ENCODE measurements at places on chromosomes 11 and 22.

DNA sequence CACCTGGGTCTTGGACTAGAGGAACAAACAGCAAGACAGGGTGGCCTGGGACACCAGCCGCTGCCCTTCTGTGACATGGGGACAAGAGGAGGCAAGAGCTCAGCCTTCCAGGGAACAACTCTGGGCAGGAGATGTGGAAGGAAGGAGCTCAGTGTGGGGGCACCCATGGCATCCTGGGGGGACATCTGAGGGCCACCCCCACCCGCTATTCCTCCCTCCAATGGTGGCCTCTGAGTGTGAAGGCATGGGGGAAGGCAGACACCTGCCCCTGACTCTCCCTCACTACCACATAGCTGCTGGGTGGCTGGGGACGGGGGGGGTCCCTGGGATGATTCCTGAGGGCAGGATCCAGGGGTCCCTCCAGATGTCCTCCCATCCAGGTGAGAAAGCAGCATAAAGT is 4.5 kb downstream of the APOBEC3B start:
- no peak for DNase-seq

- no peak for DNase-seq
Observed at GRCh38 chr11:61008971-61009370, 37.5 kb downstream of the CD6 start.

DNA sequence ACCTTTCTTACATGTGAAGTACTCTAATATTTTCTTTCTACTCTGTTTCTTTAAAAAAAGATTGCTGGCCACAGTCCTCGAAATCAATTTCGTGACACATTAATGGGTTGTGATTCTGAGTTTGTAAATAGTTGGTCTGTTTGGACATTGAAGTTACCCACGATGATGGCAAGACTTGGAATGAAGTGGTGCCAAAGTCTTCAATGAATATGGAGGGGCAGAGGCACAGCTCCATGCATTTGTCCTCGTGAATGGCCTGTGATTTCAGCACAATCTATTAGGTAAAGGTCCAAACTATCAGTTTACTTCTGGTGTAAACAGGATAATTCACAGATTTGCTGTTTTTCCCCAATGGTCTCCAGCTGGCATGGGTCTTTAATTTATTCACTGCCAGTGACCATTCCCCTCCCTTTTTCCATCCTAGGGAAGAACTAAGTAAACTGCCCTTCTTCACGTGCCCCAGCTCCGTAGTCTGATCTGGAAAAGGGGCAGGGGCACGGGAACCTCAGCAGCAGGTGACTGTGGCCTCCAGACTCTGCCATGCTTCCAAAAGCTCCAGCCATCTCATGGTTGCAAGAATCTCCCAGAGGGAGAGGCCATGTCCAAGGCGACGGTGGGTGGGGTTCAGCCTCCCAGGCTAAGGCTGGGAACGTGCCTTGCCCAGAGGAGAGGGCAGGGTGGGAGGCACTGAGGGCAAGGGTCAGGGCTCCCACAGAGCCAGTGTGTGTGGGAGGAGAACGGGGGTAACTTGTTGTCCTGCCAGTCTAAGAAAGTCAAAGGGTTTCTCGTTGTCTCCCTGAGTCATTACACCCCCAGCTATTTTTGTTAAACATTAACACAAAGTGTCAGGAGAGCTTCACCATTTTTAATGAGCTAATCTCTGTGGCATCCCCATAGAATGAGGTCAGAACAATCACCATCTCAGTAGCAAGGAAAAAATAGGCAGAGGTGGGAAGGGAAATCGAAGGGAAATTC is 16.9 kb upstream of the PEX26 start:
- no peak for DNase-seq

DNA sequence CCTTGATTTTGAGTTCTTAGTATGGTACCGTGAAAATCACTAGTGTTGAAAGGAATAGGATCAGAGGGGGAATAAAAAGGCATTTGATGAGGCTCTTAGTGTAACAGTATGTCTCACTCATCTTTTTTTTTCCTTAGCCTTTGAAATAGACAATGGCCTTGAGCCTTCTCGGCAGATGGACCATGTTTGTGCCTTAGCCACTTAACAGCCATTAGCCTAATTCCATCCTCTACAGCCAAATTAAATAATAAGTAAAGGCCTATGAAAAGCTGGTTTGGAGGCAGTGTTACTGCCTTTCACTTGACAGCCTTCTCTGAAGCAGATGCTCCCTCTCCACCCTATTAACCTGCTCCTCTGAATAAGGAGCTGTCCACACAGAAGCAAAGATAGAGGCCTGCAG is 580.7 kb downstream of the NTM start:
- DNase-seq = no peak

Data from SK-N-SH (cell line).